ENCODE measurements at places on chromosomes 3 and 15.

GRCh38 chr15:100001405-100001804 lies 268.2 kb upstream of the LYSMD4 start:
- DNase-seq = no peak

DNA sequence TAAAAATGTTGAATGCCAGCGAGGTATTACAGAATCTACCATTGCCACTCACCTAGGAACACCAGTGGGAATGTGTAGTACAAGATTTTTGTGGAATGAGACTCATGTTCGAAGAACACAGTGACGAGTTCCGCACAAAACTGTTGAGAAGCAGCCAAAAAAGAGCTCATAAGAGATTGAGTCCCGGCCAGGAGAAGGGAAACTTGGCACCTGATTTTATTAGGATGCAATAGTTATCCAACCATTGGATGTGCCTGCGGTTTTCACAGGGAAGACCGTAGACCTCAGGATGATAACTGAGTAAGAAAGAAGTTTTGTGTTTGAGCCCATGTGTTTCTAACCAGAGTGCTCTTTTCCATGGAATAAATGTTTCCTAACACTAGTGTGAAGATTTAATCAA lies 88.9 kb downstream of the PTPRG start:
- DNase-seq = no peak

GRCh38 chr15:78399091-78399490 lies 38.9 kb upstream of the IREB2 start:
- no peak for DNase-seq

- DNase-seq = no peak
Observed at GRCh38 chr3:111929484-111929883, 49.3 kb upstream of the ABHD10 start.

DNA sequence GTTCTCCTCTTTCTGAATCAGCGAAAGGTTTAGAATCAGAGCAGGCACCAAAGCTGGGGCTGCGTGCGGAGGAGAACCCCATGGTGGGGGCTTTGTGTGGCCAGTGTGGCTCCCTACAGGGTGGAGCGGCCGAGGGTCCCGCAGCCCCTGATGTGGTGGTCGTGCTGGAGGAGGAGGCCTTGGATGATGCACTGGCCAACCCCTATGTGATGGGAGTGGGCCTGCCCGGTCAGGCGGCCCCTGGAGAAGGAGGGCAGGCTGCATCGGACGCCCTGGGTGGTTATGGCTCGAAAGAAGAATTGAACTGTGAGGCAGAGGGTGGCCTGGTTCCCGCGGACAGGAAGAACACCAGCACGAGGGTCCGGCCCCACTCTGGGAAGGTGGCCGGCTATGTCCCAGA lies 1.4 kb downstream of the FGD5 start:
- DNase-seq = no peak

GRCh38 chr15:93170329-93170728 lies 81.3 kb upstream of the RGMA start:
- DNase-seq = no peak

GRCh38 chr15:42123546-42123945 lies 29.2 kb upstream of the PLA2G4D start:
- no peak for DNase-seq

GRCh38 chr15:83305704-83306291 lies 21.3 kb upstream of the BNC1 start:
- no peak for DNase-seq

GRCh38 chr3:82773207-82773606 lies 1011.8 kb upstream of the GBE1 start:
- no peak for DNase-seq

- DNase-seq = no peak
Observed at GRCh38 chr3:177515786-177516157, 318.5 kb upstream of the TBL1XR1 start.

- DNase-seq = no peak
Observed at GRCh38 chr3:138937690-138938055, 9.3 kb downstream of the FOXL2 start.

- DNase-seq = no peak
Observed at GRCh38 chr3:16533928-16534574, 20.6 kb upstream of the RFTN1 start.

GRCh38 chr3:99842826-99843589 lies 25.3 kb downstream of the CMSS1 start:
- DNase-seq = no peak

GRCh38 chr3:385151-385550 lies 188.6 kb downstream of the CHL1 start:
- DNase-seq = no peak

DNA sequence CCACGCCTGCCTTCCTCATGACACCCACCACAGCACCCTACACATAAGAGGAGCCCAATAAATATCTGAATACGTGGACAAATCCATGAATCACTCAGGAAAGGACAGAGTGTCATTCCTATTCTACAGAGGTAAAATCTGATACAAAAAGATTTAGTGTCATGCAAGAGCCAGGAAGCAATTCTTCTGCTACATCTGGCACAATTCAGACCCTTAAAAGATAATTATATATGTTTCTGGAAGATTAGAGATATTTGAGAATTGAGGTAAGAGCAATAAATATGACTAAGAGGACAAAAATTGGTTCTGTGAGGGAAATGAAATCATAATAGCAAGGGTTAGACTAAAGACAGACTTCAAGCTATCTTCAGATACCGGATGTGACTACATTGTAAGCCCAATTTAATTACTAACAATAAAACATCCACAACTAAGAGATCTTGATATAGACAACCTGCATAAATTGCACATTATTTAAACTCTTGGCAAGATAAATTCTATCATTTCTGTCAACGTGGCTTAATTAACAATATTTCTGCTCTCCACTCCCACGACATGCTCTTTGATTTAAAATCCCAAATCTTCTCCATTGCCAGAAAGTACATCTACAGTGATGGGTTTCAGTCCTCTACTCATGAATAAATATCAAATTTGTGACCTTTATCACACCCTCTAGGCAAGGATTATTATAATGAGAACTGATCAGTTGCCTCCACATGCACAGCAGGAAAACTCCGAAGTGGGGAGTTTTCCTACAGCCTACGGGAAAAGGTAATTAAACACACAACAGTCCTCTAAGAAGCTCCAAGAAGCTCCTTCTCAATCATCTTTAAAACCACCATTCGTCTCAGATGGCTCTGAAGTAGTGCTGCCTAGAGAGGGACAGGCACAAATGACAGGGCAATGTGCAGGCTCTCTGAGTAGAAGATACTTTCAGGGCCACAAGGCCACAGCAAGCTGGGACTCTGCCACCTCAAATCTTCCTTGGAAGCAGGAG lies 32.6 kb downstream of the MB21D2 start:
- no peak for DNase-seq

DNA sequence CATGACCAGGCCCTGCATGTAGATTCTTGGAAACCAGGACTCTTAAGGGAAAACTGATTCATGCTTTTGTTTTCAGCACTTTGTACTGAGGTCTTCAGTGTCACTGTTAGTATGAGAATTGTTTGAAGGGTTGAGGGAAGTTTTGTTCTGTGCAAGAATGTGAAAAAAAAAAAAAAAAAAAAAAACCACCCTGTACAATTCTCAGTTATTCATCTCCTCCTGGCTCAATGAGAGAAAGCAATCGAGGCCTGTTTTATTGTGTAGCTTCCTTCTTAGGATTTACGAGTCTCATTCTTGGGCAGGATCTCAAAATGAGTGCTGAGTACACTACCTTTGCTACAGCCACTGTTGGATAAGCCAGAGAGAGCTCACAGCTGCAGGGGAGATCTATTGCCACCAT lies 469.5 kb downstream of the CNTN4 start:
- DNase-seq = no peak

DNA sequence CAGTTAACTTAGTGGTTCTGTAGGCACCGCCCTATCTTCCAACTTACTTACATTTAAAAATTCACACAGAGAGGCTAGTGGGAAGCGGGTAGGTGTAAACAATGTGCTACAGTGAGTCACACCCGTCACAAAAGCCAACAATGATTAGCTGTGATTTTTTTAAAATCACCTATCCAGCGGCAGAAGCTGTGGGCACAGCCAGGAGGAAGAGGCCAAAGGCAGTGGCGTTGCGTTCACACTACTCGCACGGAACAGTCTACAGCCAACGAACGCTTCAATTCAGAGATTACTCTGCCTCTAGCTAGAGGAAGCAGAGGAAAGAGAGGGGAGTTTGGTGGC lies 2.5 kb upstream of the NLGN1 start:
- DNase-seq = no peak

GRCh38 chr3:3600665-3601340 lies 198.4 kb upstream of the LRRN1 start:
- DNase-seq = no peak

- no peak for DNase-seq
Observed at GRCh38 chr15:99826157-99826780, 93.0 kb upstream of the LYSMD4 start.

GRCh38 chr3:100396967-100397366 lies 3.9 kb downstream of the TOMM70 start:
- no peak for DNase-seq

DNA sequence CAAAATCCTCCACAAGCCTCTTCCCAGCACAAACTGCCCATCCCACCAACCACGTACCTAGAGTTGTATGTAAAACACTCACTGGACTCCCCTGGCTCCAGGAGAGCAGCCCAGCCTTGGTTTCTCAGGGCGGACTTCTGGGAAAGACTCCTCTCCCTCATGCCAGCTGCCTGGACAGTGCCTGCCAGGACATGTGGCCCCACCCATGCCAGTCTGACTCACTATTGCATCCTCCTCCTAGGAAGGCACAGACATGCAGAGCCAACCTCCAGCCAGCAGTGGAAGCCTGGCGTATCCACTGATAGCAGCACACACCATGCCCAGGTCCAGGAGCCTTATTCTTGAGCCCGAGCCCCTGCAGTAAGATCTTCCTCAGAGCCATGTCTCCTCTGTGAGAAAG lies 8.6 kb downstream of the PKM start:
- no peak for DNase-seq

DNA sequence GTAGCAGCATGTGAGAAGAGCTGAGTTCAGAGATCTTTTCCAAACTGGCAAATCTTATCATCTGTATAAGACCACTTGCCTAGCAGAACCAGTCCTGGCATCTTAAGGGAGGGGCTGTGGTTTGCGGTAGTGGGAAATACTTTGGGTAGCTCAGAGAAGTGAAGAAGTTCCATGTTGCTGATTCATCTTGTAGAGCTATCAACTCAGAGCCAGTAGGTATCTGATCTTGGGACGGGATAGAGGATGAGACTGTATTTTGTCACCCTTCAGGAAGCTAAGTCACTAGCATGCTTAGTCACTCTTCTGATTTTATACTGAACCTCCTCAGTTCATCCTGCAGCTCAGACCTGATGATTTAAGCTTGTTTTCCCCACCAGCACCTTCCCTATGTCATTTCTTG lies 211.4 kb downstream of the NR1D2 start:
- DNase-seq = no peak

GRCh38 chr15:99616773-99617342 lies 51.1 kb downstream of the MEF2A start:
- DNase-seq = no peak

GRCh38 chr15:29457729-29458128 lies 188.1 kb upstream of the NSMCE3 start:
- no peak for DNase-seq

- DNase-seq = no peak
Observed at GRCh38 chr3:135239615-135239884, 444.5 kb downstream of the EPHB1 start.

GRCh38 chr3:108664266-108664665 lies 74.7 kb downstream of the DZIP3 start:
- DNase-seq = no peak

- DNase-seq = peak; percentile 19
Observed at GRCh38 chr15:45456212-45457106, 66.1 kb downstream of the SLC30A4 start.

DNA sequence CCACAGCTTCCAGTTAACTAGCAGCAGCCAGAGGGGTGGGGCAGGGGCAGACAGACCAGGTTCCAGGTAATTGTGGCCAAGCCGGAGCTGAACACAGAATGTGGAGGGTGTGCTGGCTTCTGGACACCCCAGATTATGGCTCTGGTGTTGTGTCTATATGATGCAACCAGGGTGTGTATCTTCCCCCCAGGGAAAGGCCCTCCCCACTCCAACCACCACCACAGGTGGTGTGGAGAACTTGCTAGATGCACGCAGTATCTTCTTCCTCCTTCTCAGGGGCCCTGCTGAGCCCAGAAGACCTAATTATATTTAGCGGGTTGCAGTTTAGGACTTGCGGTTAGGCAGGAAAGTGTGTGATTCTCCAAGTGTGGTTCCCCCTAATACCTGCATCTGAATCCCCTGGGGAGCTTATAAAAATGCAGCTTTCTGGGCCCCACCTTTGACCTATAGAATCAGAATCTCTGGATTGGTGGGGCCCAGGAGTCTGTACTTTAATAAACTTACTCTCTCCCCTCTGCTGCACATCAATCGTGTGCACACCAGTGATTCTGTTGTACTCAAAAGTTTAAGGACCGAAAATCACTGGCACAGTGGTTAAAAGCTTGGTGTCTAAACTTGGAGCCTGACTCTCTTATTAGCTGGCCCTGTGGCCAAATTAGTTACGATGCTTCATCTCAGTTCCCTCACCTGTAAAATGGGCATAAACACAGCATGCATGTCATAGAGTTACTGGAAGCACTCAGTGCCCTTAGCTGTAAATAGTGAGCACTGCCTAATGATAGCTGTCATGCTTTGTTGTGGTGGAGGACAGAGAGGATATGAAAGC lies 379.1 kb upstream of the PROK2 start:
- no peak for DNase-seq

DNA sequence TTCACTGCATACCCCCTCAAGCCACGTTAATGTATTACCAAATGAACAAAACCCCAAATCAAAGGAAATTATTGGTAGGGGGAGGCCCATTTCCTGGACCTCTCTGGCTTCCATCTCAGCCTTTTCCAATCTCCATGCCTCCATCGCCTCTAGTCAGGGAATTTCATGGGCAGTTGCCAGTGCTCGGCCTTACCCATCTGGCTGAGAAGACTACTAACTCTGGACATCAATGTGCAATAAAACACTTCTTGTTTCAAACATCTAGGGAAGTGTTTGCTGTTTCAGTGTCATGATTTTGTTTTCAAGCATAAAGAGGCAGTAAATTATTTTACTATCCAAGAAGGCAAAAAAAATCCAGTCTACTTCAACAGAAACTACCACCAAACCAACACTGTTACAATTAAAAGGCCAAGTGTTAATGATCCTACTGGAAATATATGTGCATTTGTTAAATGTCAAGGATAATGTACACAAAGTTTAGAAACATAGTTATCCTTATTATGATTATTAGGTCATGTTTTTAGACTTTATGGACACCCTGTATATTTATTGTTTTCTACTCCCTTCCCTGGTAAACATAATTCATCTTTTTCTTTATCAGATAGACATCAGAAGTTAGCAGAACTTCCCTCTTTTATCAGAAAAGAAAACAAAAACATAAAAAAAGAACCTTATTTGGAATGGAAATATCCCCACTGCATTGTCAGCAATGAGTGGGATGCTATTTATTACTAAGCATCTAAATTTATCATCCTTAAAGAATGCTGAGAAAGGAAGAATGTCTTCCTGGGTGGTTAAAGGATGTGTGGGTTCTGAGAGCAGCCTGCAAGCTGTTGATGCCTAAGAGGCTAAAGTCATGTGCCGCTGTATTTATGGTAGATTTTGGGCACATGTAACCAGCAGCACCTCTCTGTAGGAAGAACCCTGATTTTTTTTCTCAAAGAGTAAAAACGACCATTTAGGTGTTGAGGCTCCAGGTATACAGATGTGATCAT lies 15.2 kb downstream of the LDHAL6B start:
- DNase-seq = no peak

Data from stimulated activated CD4-positive, alpha-beta T cell treated with anti-CD3 and anti-CD28 coated beads, Interleukin-12 subunit alpha, Interleukin-12 subunit beta, amount 100 ng/mL, for 24 hours (primary cell).